ENCODE measurements at places on chromosomes 5 and 9.
A peak's percentile ranks its signal among the peaks of the same experiment; 100 is the strongest.

DNA sequence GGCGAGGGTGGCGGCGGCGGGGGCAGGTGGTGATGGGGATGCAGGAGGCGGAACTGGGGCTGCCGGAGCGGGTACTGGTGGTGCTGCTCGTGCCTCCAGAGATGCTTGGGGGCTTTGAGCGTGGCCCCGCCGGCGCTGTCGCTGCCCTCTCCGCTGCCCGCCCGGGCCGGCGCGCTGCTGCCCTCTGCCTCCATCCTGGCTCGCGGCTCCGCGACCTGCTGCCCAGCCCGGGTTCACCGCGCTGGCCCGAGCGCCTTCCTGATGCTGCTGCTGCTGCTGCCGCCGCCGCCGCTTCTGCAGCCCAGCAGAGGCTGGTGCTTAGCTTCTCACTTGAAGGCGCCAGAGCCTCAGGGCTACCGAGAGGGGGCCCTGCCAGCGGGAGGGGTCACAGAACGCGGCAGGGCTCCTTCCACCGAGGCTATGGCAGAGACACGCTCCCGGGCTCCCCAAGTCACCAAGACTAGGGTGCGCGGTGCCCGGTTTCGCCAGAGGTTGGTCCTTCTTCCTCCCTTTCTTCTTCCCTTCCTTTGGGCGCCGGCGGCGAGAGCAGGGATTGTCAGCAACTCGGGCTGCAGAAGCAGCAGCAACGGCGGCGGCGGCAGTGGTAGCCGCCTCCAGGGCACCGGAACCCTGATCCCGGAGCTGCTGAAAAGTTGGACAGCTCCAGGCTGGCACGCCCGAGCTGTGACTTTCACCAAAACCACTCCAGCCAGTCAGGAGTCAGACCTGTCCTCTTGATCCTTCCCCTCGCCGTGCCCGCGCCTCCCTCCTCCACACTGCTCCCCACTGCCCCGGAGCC is at the start of gene PDE4D:
Gene PDE4D, minus strand, starts transcription at position 298 of the 799 bp plus-strand sequence.
- peak; percentile 78 for DNase-seq

DNA sequence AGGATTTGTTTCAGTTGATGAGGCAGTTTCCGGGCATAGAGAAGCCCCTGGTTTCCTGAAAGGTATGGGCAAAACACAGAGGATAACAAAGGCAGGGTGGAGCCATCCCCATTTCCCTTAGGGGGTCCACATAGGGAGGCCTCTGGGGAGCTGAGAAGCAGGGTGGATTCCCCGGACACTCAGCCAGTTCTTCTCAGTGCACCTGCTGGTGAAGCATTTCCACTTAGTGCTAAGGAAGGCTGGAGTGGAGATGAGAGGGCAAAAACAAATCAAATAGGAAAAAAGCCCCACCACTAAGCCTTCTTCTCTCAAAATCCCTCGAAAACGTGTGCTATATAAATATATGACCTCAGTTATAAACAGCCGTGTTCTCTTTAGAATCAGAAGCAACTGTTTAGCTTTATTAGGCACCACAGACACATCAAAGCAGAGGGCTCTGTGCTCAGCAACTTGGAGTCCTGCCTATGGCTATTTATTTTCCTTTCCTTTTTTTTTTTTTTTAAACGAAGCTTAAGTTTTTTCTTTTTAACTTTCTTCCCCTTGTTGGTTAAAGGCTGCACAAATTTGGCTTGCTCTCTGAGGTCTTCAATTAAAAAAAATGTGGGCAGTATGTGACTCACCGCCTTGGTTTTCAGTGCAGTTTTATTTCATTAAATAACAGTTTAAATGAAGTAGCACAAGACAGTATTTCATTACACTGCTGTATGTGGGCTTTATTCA is 67.7 kb downstream of the PRDM6 start:
- DNase-seq = peak; percentile 70

DNA sequence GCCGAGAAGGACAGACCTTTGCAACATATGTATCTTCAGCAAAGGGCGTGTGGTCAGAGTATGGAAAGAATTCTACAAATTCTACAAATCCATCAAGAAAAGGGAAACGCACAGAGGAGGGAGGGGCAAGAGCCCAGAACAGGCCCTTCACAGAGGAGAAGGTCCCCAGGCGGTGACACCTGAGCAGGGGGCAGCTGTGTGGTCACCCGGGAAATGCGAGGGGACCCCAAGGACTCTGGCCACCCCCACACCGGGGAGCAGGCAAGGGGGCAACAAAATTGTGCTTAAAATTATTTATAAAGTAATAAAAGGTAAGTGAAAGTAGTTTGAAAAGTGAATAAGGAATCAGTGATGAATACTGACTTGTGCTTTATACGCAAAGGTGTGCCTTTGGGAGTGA is 17.6 kb downstream of the NACC2 start:
- no peak for DNase-seq

DNA sequence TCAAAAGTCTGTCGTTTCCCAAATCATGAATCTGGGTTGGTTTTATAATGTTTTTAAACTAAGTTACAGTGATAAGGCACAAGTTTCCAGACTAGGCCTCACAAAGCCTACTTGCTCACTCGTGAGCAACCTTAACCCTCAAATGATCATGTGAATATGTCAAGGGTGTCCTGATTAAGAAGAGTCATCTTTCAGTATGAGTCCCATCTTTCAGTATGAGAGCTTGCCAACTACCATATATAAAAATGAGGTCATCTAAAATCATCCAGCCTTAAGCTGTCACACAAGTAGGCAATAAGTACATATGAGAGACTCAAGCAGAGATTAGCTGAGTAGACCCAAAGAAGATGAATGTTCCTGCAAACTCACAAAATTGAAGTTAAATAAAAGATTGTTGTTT is 668.4 kb upstream of the FAM174A start:
- no peak for DNase-seq

DNA sequence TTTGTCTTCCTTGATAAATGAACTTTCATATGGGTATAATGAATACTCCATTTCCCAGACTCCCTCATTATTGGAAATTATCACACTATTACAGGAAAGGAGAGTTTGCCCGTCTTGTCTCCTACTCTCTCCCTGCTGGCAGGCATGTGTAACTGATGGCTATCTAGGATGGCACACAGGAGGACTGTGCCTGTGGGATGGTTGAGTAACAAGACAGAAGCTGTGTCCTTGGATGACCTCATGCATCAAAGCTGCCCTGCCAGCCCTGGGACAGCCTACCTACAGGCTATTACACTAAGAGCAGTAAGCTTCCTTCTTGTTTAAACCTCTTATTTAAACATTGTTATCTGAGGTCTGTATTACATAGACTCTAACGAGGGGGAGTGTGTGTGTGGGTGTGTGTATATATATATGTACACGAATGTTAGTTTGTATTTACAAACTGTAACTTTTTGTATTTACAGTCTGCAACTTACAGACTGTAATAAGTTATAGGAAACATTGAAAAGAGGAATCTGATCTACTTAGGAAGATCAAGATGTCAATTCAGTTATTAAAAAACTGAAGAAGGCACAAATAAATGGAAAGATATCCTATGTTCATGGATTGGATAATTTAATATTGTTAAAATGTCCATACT is 247.6 kb upstream of the ACO1 start:
- DNase-seq = no peak

- no peak for DNase-seq
Observed at GRCh38 chr9:108087781-108088180, 598.2 kb upstream of the KLF4 start.

DNA sequence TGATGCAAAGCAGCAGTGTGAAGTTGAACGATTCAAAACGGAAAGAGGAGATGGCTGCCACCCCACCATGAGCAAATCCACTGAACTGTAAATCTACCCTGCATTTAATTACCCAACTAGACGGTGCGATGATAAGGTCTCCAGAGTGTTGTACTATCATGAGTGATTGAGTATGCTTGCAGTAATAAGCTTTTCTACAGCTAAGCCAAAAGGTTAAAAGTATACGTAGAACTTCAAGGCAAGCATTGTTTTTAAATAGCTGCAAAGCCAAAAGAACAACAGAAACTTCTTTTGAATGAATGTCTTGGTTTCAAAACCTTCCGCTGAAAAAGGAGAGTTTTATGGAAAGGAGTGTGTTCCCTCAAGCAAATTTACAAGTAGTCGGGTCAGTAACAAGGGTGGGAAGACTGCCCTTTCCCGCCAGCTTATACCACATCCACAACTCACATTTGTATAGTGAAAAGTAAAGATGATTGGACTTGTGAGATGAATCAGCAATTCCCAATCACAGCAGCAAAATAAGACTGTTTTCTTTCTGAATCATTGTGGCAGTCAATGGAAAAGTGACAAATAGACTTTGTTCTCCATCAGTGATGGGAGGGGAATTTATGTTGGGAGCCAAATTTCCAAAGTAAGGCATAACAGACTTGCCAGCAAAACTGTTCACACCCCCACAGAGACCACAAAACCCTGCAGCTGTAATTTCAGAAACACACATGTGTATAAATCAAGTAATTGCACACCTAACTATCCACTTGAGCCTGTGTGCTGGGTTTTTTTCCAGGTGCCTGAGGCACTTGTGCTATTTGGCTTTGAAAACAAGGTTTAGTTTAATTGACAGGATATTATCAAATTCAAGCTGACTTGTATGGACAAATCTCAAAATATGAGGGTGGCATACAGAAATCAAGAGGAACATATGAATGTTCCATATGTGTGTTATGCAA is 407.7 kb upstream of the GRAMD2B start:
- peak; percentile 24 for DNase-seq

GRCh38 chr9:124222918-124223720 is 34.6 kb upstream of the NEK6 start:
- peak; percentile 45 for DNase-seq

- DNase-seq = peak; percentile 5
Observed at GRCh38 chr5:41334758-41335157, 121.4 kb upstream of the C6 start.

- DNase-seq = no peak
Observed at GRCh38 chr5:34802834-34803563, 36.0 kb upstream of the TTC23L start.

GRCh38 chr5:93715327-93715726 is 26.1 kb downstream of the POU5F2 start:
- no peak for DNase-seq

DNA sequence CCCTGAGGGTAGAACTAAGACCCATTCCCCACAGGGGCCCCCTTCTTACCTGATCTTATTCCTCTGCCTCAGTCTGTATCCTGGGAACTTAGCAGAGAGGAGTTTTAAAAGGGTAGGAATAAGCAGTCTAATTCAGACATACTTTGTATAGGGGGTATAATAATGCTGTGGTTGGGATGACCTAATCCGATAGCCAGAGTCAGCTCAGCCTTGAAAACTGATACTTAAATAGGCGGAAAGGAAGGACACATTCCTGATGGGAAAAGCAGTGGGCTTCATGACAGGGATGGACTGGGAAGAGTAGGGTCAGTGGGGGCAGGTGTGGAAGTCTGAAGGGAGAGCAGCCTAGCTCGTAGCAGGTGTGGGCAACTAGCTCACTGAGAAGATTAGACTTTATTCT is 52.2 kb upstream of the TESK1 start:
- DNase-seq = peak; percentile 65

- DNase-seq = peak; percentile 67
Observed at GRCh38 chr5:158591301-158591863, 508.3 kb downstream of the EBF1 start.

- no peak for DNase-seq
Observed at GRCh38 chr9:112258106-112258505, 75.3 kb downstream of the PTBP3 start.

GRCh38 chr5:17190242-17190778 is 27.1 kb upstream of the BASP1 start:
- DNase-seq = peak; percentile 78

GRCh38 chr9:104911032-104911607 is 16.8 kb downstream of the ABCA1 start:
- DNase-seq = peak; percentile 42

DNA sequence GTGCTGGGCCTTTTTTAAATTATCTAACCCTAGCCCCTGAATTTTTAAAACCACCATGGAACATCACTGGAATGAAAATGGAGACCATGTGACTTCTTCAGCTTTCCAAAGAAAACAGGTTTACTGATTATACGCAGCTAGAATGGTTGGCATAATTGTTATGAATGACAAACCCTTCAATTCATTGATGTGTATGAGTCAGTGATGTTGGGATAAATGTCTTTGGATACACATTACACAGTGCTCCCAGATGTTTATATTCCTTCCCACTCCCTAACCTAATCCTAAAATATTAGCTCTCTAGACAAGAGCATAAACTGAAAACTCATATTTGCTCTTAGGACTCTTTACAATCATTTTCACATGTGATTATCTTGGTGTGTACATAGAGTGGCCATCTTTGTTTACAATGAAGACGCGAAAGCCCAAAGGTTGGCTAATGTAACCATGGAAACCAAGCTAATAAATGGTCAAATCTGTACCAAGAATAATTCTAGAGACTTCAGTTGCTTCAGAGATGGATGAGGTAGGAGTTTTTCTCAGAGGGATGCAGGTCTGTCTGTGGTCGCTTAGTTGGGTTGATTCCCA is 131.2 kb upstream of the HMHB1 start:
- DNase-seq = no peak

DNA sequence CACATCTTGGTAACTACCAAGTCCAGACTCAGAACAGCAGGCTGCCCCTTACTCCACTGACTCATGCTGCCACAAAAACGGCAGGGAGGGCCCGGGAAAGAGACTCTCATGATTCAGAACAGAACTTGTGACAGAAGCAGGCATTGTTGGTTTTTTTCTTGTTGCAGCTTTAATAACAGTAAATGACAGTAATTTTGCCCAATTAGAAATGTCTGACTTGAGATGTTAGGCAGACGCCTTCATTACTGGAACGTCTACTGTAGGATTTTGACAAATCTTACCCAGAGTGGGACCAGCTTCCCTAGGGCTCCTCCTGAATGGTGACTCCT is 77.9 kb downstream of the SEMA5A start:
- peak; percentile 92 for DNase-seq

GRCh38 chr5:111389390-111390082 is 122.8 kb downstream of the STARD4 start:
- peak; percentile 89 for DNase-seq

DNA sequence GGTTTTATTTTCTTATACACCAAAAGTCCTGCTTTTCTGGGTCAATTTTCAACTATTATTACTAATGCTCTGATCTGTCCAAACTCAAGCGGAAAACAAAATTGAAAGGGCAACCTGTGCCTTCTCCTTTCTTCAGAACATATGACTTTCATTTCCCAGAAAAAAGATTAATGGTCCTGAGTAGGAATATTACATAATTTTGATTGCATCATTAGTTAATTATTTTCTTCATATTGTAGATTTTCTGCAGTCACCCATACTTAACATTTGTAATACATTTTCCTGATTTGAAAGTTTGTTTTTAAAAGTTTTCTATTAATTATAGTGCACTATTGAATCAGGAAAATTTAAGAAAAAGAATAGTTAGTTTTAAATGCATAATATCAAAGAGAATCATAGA is 1.7 kb upstream of the PCDHB8 start:
- no peak for DNase-seq

- DNase-seq = no peak
Observed at GRCh38 chr5:72938206-72938605, 17.6 kb upstream of the FCHO2 start.

GRCh38 chr5:146794326-146795029 is 84.1 kb downstream of the PPP2R2B start:
- DNase-seq = peak; percentile 11

DNA sequence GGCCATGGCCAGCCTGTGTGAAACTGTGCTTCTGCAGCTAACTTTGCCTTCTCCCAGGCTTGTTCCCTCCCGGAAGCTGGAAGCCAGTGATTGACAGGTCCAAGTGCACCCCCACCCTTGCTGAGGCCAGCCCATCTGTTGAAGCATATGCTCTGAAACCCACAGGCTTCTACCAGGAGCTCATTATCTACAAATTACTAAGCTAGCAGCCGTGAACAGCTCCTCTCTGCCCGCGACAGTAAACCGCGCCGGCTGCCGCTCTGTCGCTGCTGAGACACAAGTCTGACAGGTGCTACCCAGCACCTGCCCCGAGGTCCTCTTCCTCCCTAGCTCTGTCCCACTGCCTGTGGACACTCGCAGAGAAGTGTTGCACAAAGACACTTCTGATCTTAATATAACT is 490.9 kb downstream of the GADD45G start:
- no peak for DNase-seq

All from EL (cell line).